ENCODE measurements at places on chromosomes 7 and 10. TPM values are rescaled to one million over a fixed set of nuclear protein-coding genes. Genes with fewer than 3 reads are reported as not detected.

DNA sequence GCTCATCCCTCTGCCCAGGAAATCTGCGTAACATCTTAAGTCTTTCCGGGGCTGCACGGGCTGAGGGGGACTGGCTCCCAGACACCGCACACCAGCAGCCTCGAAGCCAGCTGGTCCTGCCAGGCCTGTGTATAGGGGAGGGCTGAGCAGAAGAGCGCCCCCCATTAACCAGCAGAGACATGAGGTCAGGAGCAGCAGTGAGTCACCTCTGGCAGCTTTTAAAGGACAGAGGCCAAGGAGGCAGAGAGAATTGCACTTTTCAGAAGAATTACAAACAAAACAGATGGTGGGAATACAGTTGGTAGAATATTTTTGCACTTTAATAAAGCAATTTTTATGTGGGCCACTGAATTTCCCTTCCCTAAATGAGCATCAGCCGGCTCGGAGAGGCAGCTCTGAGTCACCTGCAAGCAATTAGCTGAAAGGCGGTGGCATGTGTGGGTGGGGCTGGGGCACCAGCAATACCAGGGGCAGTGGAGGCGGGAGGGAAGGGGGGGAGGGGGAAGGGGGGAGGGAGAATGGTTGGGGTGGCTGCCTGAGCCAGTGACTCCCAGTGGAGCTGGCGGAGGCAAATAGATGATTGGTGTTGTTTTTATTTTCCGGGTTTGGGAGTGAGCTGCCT is 39.1 kb downstream of the GOLGA7B start:
- DNase-seq = peak; percentile 7

- DNase-seq = no peak
Measured at GRCh38 chr10:42962110-42962901, 114.6 kb upstream of the RET start.

DNA sequence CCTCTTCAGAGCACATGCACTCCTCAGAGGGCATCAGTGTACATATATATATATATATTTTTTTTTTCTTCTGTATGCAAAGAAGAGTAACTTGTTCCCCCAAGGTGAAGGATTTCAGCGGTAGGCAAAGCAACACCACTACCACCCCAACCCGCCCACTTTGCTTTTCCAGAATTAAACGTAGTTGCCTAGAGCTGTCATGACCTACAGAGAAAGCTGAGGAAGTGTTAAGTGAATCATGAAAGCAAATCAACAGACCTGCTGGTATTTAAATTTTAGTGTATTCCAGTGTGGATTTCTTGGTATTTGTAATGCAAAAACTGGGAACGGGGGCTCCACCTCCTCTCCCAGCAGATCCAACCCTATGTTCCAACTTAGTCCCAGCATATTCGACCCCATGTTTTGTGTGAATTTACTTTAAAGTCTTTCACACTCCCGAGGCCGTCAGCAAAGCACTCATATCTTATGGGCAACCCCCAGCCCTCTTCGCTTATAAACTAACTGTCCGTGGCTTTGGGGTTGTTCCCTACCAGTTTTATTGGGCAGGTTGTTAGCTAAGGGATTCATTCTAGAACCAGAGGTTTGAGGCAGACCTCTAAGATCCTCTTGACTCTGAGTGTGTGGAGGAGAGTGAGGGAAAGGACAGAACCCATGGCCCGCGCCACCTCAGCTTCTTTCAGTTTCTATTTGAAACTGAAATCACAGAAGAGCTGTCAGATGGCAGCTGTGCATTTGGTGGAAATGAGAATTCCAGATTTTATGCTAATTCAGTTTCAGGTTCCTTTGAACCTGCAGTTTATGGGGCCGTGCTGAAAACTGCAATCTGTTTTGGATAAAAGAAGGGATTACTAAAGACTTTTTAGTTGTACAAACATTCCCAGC is 450.2 kb upstream of the GALNT17 start:
- DNase-seq = peak; percentile 48

GRCh38 chr7:139725077-139725476 is 52.7 kb downstream of the HIPK2 start:
- DNase-seq = no peak

ZC3HAV1L gene
- 9.8 TPM for total RNA-seq

DNA sequence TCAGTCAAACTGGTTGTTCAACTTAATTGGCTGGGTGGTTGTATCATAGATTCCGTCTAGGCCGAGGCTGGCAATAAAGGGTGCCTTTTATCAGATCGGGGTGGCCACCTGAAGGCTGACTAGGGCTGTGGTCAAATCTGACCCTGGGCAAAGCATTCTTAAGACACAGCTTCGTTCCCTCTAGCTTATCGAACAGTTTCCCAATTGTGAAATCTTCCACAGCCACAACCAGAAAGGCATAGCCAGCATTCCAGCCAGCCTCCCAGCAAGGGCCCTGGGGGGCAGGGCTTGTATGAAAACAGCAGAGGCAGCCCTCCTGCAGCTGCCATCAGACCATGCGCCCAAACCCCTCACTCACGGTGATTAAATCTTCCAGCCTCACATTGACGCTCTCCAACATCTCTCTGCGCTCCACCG is 42.5 kb upstream of the TMEM213 start:
- DNase-seq = no peak

AGBL3 gene
- total RNA-seq = 3.8 TPM

GRCh38 chr10:31760674-31761081 is 168.0 kb downstream of the ARHGAP12 start:
- DNase-seq = no peak

GRCh38 chr10:34780818-34781380 is 34.2 kb downstream of the PARD3 start:
- DNase-seq = no peak

AP3M1 gene
- total RNA-seq = 50.4 TPM

- DNase-seq = no peak
Measured at GRCh38 chr10:124338276-124338925, 80.3 kb downstream of the OAT start.

DNA sequence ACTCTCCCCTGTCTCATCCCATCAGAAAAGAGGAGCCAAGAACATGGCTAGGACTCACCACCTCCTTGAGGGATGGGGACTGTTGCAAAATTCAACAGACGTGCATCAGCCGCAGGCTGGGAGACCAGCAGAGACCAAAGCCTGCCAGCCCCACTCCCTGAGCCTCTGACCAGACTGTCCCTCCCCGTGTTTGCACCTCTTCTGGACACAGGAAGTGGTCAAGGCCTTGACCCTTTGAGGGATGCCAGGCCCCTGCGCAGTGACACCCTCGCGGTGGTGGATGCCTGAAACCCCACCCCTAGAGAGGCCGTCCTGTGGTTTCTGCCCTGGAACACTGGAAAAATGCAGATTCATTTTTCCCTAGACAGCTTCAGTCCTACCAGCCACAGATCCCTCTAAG is 128.4 kb upstream of the TCF7L2 start:
- DNase-seq = no peak

DNA sequence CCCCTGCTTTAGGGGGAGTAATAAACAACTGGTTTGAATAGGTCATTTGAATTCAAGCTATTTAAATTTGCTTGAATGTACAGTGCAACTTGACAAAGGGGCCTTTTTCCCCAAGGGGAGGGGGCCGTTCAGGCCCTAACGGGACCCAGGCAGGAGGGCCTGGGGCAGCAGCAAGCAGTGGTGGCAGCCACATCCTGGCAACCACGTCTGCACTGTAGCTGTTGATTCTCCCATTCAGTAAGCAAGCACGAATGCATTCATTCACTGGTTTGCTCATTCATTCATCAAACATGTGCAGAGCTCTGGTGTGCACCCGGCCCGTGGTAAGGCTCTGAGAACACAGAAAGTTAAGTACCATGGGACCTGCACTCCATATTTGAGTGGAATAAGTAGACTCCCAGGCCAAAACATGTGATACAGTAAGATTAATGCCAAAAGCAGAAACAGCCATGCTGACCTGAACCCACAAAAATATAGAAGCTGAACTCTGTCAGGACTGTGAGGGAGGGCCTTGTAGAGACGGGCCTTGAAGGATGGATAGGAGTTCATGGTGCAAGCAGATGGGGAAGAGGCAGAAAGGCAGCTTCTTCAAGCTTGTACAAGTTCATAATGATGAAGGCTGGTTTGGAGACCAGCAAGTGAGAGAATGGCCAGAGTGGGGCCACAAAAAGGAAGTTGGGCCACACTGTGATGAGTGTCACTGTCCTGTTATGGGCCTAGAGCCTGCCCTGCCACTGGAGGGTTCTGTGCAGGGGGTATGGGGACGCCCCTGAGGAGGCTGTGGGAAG is 29.3 kb upstream of the C10orf53 start:
- DNase-seq = no peak

BMPER gene
- not detected for total RNA-seq

ADAM12 gene
- total RNA-seq = 1.0 TPM

GRCh38 chr7:139181404-139181803 is 49.6 kb upstream of the UBN2 start:
- DNase-seq = no peak

DNA sequence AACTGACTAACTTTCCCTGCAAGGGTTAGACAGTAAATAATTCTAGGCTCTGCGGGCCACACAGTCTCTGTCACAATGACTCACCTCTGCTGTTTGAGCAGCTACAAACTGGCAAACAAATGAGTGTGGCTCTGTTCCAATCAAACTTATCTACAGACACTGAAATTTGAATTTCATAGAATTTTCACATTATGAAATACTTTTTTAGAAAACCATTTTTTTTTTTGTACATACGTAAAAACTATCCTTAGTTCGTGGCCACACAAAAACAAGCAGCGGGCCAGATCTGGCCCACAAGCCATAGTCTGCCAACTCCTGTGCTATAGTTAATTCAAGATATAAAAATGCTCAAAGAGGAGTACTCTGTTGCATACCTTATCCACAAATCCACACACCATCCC is 32.6 kb downstream of the PIP4K2A start:
- peak; percentile 49 for DNase-seq

DNA sequence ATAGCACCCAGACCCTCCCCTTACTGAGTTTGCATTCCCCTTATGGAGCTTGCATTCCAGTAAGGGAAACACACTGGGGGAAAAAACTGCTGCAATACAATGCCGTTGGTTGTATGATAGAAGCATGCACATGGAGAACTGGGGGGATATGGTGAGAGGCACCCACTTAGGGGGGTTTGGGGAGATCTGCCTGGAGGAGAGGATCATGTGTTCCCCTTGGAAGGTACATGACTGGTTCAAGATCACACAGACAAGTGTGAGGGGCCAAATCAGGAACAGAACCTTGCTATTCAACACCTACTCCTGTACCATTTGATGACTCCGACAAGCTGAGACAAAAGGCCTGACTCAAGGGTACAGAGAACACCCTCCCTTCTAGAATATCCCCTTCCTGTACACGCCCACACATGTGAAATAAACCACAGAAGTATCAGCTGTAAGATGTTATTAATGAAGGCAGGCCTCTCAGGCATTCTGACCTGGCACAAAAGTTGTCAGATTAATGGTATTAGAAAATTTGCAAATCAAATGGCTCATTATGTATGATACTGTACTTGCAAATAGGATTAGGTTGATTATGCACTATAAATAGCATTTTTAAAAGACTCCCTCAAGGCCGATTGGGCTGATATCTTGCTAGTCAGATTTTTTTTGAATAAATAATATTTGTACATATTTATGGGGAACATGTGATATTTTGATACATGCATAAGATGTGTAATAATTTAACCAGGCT is 122.2 kb downstream of the NPY start:
- DNase-seq = no peak

RAB19 gene
- 13.7 TPM for total RNA-seq

ENTPD1 gene
- 12.9 TPM for total RNA-seq

DNA sequence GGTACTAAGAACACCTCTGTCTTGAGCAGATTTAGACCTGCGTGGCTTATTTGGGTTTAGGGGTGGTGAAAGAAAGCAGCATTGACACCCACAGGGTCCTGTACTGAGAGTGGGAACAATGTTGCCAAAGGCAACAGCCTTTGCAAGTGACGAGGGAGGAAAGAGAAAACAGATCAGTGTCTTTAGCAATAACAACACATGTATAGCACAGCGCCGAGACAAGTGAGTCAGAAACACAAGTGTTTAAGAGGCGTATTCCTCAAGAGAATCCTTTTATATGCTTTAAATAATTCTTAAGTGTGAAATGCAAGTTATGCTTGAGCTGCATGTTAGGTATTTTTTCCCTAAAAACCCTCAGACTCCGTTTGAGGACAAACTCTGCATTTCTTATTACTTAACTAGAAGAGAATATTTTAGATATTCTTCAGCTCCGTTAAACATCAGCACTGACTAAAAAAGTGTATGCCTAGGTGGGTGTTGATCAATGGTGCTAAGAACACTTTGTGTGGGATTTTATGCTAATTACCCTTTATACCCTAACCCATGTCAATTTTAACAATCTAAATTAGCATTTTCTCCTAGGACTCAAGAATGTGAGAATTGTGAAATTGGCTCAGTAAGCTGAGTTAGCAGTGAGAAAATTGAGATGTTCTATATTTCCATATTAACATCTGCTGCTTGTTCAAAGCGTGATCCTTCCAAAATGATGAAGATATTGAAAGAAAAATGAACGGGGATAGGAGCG is 1095.4 kb upstream of the CELF2 start:
- no peak for DNase-seq

PNLIPRP2 gene
- total RNA-seq = not detected

GRCh38 chr7:8425223-8425622 is 8.2 kb upstream of the NXPH1 start:
- no peak for DNase-seq
